ENCODE measurements at places on chromosomes 2 and 18.

DNA sequence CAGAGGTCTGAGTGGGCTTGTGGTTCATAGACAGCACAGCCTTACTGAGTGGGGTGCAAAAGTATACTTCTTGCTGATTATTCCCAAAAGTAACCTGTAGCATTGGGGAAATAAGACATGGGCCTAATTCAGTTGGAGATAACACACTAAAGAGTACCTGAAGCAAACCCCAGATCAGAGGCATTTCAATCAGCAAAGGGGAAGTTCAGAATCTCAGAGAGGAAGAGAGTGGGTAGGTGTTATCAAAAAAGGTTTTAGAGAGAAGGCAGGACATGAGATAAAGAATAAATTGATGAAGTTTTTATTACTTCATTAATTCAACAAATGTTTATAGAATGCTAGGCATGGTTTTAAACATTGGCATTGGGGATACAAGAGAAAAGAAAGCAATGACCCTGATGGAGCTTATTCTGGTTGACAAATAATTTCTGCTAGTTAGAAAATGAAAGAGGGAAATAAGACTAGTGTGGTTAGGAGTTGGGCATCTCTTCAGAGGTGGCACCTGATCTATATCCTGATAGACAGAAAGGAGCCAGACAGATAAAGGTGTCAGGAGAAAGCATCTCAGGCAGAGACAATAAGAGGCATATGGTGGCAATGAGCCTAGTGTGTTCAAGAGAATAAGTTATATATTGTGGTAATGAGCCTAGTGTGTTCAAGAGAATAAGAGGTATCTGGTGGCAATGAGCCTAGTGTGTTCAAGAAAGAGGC lies 153.8 kb upstream of the SETBP1 start:
- no peak for DNase-seq

GRCh38 chr2:113846429-113846828 lies 43.5 kb upstream of the ACTR3 start:
- DNase-seq, result no peak

DNA sequence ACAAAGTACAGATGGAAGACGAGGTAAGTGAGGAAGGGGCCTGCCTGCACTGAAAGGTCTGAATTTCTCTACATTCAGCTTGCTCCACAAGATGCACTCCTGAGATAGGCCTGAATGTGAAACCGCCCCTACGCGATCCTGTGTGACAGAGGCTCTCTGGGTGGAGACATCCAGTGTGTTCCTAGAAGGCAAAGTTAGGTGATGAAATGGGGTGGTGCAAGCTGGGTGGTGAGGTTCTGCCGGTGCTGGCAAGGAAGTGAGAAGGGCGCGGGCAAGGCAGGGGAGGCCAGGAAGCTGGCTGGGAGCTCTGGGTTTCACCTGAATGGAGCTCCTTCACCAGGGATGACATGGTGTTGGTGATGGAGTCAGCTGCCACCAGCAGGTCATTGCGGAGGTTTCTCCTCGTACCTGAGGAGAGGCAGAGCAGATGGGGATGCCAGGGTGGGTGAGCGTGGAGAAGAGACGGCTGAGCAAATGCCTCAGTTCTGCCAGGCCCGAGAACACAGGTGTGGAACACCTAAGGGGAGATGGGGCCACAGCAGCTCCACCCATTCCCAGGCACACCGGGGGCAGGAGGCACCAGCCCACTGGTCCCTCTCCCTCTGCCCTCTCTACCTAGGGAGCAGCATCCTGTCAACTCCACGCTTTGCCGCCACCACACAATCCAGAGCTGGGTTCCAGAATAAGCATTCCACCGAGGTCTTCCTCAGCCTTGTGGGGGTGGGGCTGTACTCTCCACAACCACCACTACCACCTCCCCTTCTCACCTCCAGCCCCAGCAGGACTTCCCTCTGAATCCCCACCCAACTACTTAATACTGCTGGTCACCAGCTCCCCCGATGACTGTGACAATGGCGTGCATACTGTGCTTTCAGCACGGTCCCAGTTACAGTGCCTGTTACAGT lies 45.5 kb upstream of the DNMT3A start:
- DNase-seq, result no peak

GRCh38 chr2:101823347-101823791 lies 125.9 kb downstream of the MAP4K4 start:
- DNase-seq, result no peak

GRCh38 chr2:172893671-172894070 lies 158.0 kb downstream of the RAPGEF4 start:
- DNase-seq, result no peak

GRCh38 chr2:176844461-176844860 lies 368.1 kb upstream of the HNRNPA3 start:
- no peak for DNase-seq

DNA sequence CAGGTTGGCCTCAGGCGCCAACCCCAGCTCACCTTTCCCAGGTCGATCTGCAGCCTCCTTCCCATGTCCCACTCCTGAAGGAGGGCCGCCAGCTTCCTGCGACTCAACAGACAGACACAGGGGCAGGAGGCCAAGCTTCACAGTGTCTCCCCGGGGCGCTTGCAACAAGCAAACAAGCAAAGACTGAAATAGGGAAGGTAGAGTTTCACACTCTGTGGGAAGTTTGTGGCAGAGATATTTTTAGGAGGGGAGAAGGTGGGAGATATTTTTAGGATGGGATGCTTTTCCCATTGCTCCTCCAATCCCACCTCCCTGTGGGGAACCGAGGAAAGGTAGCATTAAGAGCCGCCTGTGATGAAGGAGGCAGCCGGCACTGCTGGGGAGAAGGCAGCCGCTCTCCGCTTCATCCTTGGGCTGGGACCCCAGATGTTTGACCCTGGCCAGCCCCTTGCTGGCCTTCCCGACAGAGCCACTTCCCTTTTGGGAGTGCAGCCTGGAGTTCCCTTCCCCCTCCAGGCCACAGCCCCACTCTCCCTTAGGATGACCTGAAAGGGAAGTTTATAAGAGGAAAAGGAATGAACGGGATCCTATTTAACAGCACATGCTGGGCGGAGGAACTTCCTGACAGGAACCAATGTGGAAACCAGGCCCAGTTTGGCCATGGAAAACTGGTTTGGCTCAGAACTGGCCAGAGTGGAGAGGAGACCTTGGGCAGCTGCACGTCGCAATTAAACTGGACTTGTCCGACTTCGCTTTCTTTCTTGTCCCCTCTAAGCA lies 142.2 kb upstream of the SMAD2 start:
- no peak for DNase-seq

DNA sequence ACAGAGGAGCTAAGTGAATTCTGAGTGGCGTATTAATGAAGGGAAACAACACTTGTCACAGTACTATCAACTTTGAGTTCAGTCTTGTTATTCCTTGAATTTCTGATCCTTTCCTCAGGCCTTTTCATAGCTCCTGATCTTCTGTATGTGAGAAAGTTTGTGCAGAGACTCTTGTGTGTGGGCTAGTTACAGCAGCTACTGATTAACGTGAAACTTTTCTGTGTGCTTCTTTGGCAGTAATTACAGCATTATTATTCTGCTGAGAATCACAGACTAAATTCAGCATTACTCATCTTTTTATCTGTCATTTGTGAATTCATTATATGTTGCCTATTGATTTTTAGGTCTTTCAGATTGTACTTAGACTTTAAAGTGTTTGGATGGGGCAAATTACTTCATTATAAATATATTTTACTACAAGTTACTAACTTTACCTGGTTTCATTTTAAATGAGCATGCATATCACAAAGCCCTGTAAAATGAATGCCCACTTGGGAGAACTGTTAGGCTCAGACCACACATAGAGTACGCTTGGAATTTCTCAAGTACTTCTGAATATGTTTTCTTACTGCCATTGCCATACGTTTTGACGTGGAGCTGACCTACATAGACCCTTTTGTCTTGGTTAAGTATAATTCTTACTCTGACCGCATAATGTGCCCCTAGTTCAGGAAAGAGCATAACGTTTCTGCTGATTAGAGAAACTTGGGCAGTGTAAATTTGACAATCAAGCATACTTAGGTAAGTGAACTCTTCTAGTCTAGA lies 36.2 kb downstream of the CREB1 start:
- no peak for DNase-seq

GRCh38 chr2:118078734-118079133 lies 9.5 kb upstream of the INSIG2 start:
- no peak for DNase-seq

DNA sequence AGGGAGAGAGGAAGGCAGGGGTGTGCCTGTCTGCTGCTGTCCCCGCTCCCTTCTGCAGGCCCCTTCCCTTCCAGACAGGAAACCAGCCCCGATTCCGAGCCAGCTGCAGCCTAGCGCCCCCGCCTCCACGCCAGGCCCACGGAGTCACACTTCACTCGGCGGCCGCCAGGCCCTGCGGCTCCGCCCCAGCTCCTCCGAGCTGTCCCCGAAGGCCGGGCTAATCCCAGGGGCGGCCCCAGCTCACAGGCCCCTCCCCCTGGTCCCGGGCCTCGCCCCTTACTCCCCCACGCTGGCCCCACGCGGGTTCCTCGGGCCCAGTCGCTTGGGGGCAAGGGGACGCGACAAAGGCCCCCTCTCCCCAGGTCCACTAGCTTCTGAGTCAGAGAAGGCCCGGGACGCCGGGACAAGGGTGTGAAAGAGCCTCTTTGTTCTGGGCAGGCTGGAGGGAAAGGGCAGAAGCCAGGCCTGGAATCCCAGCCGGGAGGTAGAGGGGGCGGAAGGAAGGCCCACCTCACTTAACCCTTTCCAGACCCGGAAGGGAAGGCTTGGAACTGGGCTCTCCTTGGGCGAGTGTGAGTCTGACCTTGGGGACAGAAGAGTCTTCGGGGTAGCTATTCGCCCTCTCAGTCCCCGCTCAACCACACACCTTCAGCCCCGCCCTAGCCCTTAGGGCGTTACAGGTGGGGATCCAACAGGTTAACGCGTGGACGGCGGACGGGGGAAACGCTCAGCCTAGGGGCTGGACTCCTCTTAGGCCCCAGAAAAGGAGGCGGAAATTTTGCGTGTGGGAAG lies 1.2 kb downstream of the RTKN start:
- no peak for DNase-seq

DNA sequence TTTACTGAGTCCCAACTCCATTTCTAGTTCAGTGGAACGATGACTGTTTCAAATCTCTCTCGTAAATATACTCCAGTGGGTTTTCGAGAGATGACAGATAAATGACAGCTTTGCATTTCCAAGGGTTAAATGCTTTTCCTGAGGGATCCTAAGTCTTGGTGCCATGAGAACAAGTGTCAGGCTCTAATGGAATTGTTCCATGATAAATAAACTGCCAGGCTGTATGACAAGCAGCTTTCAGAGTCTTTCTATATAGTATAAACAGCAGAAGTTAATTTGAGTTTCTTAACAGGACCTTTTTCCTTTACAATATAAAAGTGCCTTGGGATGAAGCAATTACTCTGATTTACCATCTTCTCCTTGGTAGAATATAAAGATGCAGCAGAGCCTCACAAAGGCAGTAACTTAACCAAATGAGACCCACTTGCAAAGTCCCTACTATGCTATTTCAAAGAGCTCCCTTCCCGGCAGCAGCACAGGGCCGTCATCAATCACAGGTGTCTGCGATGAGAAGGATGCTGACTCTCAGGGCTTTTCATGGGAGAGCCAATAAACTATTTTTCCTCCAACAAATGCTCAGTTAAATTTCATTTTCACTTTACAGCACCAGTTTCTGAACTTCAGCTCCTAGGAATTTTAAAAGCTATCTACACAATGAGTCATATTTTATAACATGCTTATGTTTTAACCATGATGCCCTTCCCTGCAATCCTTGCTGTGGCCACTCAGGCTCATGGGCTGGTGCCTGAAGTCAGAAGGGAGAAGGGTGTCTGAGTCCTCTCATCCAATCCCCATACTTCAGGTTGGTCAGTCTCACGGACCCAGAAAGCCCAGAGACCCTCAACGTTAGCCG lies 123.8 kb downstream of the AFF3 start:
- DNase-seq, result no peak

GRCh38 chr2:32260376-32260775 lies 4.3 kb downstream of the NLRC4 start:
- no peak for DNase-seq

- DNase-seq, result no peak
Measured at GRCh38 chr2:241780939-241781569, 4.4 kb downstream of the GAL3ST2 start.

- no peak for DNase-seq
Measured at GRCh38 chr18:63422864-63423304, 608 bp upstream of the VPS4B start.

- DNase-seq, result no peak
Measured at GRCh38 chr18:29328932-29329331, 1152.0 kb upstream of the CDH2 start.

- no peak for DNase-seq
Measured at GRCh38 chr2:20429528-20429927, 17.3 kb upstream of the RHOB start.

- DNase-seq, result no peak
Measured at GRCh38 chr2:54295911-54296310, 39.9 kb upstream of the TSPYL6 start.

GRCh38 chr2:65340898-65341681 lies 91.3 kb downstream of the SPRED2 start:
- DNase-seq, result no peak

DNA sequence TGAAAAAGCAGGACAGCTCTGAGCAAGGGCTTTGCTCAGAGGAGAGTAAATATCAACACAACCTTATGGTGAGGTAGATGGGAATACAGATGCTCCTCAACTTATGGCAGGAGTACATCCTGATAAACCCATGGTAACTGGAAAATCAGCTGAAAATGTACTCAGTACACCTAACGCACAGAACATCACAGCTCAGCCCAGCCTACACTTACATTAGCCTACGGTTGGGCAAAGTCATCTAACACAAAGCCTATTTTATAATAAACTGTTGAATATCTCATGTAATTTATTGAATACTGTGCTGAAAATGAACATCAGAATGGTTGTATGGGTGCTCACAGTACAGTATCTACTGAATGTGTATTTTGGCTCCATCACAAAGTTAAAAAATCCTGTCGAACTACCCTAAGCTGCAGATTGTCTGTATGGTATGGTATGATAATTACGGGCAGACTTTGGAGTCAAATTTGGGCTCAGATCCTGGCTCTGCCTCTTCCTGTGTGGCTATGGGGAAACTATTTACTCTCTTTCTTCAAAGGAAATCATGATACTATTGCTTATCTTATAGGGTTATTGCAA lies 120.3 kb upstream of the LYPD1 start:
- DNase-seq, result no peak

DNA sequence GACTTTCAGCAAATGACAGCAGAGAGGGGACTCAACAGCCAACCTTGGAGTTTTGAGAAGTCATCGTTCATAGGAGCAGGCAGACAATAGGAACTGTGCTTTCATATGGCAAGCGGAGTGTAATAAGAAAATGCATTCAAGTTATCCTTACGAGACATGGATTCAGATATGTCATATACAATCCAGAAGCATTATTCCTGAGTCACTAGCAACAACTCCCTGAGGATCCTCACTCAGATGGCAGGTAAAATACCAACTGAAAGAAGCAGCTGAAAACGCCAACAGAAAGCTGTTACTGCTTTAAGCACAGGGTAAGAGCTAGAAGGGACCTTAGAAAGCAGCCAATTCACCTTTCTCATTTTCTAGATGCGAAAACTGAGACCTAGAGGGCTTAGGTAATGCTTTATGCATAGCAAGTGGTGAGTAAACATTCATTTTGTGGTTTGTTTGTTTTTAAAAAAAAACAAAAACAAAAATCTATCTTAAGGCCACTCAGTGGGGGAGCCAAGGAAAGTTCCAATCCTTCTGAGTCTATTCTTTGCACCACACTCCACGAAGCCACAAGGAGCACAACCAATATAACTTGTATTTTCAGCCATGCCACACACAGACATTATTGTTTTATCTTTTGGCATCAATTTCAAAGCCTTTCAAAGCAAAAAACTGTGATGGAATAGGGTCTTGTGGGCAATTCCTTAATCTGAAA lies 89.1 kb upstream of the RIOK3 start:
- DNase-seq, result no peak

GRCh38 chr2:32424739-32425138 lies 67.9 kb downstream of the BIRC6 start:
- DNase-seq, result no peak

Data from GM12878 (cell line).